Brain pericyte (primary cell): ENCODE measurements at places on chromosomes 6 and 20.

GRCh38 chr6:151425561-151425960 is 26.4 kb downstream of the RMND1 start:
- no peak for DNase-seq

- DNase-seq: no peak
These were observed 31.1 kb downstream of the LAMA4 start for GRCh38 chr6:112223070-112223861.

DNA sequence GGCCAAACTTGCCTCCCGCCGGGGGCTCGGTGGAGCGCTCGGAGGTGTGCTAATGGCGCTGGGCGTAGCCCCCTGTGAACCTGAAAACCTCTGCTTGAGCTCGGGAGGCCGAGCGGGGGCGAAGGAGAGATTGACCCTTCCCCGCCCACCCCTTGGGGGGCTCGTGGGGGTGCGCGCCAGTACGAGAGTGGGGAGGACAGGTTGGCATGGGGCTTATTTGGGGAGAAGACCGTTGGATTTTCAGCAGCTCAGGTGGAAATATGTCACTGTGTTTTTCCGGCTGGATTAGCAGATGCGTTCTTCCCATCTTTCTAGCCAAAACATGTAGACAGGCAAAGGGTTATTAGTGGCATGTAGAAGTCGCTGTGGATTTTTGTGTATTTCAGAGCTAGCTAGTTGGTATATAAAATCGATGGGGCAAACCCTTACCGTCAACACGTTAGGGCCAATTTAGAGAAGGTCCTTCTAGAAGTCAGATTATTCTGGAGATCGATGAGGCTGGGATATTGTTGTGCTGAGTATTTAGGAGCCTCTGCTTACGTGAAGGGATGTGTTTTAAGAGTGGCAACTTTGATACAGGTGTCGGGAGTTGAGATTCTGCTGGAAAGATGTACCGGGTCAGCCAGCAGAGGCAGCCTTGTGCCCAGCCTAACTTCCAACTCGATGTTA is 525 bp downstream of the NCOA7 start:
- no peak for DNase-seq

- no peak for DNase-seq
These were observed 2.0 kb downstream of the SRXN1 start for GRCh38 chr20:650954-651353.

DNA sequence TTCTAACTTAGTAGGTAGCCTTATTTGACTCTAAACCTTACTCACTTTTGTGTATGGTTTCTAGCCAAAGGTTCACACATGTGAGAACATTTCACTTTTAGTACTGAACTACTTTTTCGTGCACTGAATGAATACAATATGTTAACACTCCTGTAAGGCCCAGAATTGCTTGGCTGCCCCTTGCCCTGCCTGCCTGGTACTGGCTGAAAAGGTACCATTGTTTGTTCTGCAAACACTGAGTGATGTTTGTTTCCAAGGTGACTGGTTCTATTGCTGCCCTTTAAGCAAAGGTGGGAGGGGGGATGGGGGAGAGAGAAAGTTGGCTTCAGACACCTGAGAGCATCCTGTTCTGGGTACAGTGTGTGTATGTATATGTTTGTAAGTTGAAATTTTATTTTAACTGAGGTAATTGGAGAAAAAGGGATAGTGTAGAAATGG is 31.2 kb downstream of the RREB1 start:
- DNase-seq: no peak

DNA sequence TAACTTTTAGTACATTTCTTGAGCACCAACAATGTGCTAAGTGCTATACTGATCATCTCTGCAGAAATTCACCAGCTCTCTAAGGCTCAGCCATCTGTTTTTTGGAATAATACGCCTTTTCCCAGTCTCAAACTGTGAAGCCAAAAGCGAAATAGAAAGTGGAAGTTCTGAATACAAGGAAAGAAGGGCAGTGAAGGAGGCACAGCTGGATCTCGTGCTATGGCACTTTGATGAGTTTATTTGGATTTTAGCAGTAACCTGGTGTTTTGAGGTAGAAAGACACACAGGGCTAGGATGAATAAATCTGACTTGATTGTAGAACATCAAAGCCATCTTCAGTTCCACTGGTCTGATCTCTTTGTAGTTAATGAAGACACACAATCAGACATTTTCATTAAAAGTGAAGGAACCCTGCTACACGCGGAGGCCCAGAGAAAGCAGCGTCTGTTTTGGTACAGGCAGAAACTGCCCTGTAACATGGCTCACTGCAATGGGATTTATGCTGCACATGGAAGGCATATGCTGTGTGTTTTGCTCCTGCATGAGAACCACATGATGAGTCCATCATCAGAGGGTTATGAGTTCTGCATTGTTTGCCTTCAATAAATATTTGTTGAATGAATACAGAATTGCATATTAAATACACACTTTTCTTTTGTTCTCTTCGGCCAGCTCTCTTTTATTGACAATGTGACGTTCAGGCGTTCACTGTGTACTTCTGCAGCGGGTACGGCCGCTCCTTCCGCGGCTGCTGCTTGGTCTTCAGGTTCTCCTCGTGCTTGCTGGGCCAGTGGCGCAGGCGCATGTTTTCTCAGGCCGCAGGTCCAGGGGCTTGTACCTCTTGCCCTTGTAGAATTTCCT is 100.9 kb downstream of the PREP start:
- DNase-seq: no peak

DNA sequence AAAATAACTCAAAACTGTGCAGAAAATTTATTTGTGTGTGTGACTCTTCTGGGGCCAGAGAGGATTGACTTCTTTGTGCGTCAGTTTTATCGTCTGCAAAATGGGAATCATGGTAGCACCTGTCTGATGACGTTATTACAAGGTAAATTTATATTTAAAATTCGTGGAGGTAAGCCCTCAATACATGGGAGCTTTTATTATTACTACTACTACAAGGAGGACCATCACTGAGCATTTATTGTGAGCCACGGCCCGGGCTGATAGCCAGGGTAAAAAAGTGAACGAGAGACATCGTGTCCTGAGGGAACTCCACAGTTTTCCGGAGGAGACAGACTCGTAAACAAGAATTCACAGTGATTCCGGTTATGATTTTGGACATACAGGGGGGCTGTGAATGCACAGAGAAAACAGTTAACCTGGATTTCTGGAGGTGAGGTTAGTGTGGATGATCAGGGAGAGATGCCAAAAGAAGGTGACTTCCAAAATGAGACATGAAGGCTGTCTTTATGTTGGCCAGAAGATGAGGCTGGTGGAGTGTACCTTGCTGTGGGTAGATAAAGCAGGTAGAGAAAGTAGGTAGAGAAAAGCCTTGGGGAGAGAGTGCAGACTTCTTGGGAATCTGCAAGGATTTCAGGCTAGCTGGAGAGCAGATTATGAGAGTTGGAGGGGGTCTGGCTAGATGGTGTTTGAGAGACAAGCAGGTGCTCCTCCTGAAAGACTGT is 10.6 kb upstream of the SERINC3 start:
- DNase-seq: no peak

GRCh38 chr6:24428615-24429014 is 25.9 kb downstream of the MRS2 start:
- DNase-seq: no peak

DNA sequence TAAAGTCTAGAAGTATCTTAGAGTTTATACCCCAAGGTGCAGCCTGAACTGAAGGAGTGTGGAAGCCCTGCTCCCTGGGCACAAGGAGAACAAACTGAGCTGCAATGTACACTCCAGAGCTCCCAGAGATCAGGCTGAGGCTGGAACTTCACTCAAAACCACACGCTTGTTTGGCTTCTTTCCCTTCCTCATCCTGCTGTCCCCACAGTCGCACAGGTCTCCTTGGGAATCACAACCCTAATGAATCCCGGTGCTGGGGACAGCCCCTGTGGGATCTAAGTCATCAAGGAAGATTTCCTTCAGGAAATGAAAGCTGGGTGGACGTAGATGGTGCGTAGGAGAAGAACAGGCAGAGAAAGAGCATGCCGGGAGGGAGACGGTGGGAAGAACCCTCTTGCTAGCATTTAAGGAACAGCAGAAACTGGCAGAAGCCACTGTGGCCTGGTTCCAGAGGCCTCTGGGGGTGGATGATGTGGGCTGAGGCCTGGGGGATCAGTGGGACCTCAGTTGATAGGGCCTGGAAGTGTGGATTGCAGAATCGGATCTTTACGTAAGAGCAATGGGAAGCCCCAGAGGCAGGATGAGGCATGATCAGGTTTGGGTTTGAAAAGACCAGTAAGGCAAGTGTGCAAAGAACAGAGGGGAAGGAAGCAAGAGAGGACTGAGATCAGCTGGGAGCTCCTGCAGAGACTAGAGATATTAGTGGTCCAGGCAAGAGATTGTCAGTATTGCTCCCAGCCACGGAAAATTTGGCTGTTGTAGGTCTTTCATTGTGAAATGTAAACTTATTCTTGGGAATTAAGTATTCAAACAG is 21.4 kb downstream of the CYP24A1 start:
- no peak for DNase-seq

GRCh38 chr6:22596011-22596410 is 26.6 kb downstream of the HDGFL1 start:
- DNase-seq: no peak

- DNase-seq: no peak
These were observed 141.0 kb upstream of the MLN start for GRCh38 chr6:33944686-33945411.

DNA sequence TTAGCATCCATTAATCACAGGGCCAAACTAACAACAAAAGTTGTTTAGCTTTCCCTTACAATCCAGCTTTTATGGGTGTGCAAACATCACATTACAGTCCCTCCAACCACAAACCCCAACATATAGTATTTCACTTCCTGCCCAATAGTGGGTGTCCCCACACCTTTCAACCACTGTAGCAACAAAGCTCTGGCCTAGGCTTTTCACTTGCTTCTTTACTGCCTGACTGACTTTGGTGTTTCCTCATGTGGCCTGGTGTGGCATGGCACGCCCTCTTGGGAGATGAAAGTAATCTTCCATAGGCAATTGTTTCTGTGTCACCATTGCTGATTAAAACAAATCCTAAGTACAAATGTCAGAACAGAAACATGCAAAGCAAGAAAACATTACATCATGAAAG is 46.3 kb downstream of the MCM8 start:
- DNase-seq: no peak

GRCh38 chr6:158766621-158767455 is 52.3 kb downstream of the EZR start:
- DNase-seq: no peak

GRCh38 chr6:124371974-124372475 is 568.4 kb downstream of the NKAIN2 start:
- DNase-seq: peak; percentile 32

- no peak for DNase-seq
These were observed 35.1 kb downstream of the SNRNP48 start for GRCh38 chr6:7624796-7625710.

- no peak for DNase-seq
These were observed 46.1 kb downstream of the LYRM4 start for GRCh38 chr6:5214570-5215052.

GRCh38 chr6:83459663-83460062 is 28.8 kb upstream of the ME1 start:
- no peak for DNase-seq

DNA sequence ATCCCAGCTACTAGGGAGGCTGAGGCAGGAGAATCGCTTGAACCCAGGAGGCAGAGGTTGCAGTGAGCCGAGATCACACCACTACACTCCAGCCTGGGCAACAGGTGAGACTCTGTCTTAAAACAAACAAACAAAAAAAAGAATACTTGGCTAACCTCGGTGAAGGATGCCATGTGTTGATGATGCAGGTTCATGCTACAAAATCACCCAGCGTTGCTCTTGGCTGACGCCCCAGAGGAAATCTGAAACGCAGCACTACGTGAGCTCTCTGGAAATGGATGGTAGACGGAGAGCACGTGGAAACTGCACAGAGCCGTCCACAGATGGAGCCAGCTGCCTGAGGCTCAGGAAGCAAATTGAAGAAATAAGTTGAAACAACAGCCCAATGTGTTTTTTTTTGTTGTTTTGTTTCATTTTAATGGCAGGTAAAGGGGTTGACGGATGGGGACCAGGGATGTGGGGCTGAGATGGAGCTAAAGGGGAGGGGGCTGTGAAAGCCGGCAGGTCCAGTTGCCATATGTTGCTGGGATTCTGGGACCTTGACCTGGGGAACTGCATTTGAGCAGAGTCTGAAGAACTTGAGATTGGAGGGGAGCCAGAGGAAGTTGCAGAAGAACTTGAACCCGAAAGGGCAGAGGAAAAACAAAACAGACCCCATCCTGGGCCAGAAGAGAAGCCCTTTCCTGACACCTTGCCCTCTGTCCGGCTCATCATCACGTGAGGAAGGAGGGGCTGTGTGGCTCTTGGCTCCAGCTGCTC is 12.8 kb upstream of the MANBAL start:
- peak; percentile 88 for DNase-seq

GRCh38 chr20:32894026-32894483 is 35.3 kb downstream of the EFCAB8 start:
- no peak for DNase-seq

DNA sequence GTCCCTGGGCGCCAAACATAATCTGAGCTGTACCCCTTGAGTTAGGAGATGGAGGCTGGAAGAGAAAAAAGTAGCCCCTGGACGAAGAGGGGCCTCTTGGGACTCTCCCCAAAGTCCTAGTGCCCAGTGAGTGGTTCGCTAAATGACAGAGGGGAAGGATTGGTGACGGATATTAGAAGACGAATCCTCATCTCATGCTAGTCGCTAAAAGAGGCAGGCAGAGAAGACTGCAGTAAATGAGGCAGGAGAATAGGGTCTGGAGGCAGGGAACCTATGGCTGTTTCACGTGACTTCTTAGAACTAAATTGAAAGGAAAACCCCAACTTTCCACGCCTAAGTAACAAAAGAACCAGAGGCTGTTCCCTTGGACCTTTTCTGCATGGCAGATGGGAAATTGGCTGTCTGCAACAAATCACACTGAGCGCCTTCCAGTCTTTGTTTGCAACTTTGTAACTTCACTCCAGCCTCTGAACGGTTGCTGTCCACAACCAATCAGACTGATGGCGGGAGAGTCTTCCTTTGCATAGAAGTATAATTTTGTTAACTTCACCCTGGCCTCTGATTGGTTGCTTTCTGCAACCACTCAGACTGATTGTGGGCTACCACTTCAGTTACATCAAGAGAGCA is 731 bp upstream of the RBL1 start:
- DNase-seq: no peak

- no peak for DNase-seq
These were observed 109.0 kb upstream of the TRAF3IP2 start for GRCh38 chr6:111714416-111715270.

- no peak for DNase-seq
These were observed 14.9 kb downstream of the EBF4 start for GRCh38 chr20:2707353-2708072.

- DNase-seq: no peak
These were observed 89.2 kb upstream of the MARCKS start for GRCh38 chr6:113767985-113768384.
